ENCODE measurements at places on chromosomes 5 and 9.
A peak's percentile ranks its signal among the peaks of the same experiment; 100 is the strongest.

DNA sequence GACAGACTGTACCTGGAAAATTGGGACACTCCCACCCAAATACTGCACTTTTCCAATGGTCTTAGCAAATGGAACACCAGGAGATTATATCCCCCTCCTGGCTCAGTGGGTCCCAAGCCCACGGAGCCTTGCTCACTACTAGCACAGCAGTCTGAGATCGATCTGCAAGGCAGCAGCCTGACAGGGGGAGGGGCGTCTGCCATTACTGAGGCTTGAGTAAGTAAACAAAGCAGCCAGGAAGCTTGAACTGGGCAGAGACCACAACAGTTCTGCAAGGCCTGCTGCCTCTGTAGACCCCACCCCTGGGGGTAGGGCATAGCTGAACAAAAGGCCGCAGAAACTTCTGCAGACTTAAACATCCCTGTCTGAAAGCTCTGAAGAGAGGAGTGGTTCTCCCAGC is 260.0 kb upstream of the ST8SIA4 start:
- no peak for DNase-seq

DNA sequence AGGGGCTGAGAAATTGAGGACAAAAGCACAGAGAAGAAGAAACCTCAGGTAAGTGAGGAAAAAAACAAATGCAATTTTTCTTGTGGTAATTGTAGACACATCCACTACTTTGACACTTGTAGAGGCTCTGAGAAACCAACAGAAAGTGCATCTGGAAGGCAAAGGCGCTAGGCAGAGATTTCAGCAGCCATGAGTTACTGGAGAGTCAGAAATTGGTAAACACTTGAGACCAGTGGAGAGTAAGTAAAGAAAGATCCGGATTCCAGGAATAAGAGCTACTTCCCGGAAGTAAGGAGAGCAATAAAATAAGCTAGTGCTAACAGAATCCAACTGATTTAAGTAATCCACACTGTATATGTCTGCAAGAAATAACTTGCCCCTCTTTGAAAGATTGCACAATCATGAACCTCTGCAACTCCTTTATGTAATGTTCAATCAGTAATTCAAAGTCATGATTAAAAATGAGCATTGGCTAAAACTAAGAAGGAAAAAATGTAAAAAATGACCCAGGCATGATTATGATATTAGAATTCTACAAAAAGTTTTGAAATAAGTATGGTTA is 382.1 kb downstream of the CDH18 start:
- no peak for DNase-seq

DNA sequence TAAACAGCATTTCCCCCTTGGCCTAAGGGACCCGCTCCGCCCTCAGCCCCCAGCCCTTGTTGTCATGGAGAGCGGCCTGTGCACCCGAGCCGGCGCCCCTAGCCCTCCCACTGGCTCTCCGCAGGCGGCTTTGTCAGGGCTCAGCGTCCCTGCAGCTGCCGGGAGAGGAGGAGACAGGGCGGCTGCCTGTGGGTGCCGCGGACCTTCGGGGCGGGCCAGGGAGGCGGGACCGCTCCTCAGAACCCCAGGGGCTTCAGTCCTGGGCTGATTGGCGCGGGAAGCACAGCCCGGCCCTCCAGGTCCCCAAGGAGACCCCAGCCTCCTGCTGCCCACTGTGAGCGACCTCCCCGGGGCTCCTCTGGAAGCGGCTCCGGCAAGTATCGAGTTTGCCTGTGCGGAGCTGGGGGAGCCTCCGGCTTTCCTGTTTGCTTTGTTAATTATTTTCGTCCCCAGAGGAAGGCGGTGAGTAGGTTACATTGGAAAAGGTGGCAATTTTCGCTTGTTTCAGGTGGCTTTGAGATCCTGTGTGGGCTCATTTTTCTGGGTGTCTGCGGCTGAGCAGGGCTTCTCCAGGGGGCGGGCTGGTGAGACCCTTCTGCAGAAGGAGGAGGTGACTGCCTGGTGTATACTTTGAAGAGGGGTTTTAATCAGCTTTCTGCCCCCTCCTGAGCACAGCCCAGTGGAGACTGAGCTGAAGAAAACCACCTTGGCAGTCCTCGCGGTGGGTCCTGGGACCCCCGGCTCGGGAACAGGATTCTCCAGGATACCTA is at the start of gene FGD3:
FGD3 (plus strand) TSS at position 256 of the 770 bp plus-strand sequence. CDS start 28,734 bp downstream, outside the sequence.
- peak; percentile 66 for DNase-seq

DNA sequence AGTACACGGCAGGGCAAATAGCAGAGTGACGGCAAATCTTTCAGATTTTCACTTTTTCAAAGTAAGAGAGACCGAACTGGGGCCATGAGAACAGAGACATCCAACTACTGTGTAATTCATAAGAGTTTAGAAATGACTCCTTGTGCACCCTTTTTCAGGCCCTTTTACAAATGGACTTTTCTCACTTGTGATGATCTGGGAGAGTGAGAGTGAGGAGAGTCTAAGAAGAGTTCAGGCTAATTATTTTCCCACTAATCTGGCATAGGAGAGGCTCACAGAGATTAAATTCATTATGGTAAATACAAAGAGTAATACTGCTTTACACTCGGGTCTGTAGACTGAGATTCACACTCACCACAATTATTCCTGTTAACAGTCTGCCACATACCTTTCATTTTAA is 880 bp upstream of the CCNG1 start:
- no peak for DNase-seq

- DNase-seq = no peak
These were observed 117.4 kb upstream of the PANK3 start for GRCh38 chr5:168696611-168697010.

GRCh38 chr5:159697530-159697929 is 218.8 kb upstream of the ADRA1B start:
- DNase-seq = no peak

GRCh38 chr5:66889524-66889923 is 293.3 kb downstream of the MAST4 start:
- no peak for DNase-seq

DNA sequence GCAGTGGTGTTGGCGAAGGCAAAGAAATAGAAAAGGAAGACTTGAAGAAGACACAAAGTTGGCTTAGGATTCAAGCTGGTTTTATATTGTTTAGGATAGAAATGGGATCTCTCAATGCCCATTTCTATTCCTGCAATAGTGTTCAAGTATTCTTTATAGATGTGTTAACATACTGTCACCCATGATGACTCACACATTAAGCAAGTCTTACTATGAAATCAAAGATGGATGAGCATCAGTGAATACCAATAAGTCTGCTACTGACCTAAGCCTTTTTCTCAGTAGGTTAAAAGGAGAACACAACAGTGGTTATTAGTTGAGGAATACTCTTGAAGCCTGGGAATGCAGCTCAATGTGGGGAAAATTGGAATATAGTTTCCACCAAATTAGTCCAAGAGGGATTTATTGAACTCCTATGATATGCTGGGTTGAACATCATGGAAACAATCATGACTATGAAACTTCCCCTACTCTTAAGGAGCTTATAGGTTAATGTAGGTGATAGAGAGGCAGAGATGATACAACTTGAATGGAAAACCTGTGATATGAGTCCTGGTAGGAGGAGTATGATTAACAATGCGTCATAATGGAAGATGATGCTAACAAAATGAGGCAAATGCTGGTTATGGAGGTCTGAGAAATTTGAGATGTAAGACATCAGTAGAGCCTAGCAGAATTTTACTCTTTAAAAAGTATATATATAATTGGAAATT is 417.1 kb upstream of the DAP start:
- no peak for DNase-seq

- DNase-seq = no peak
These were observed 168.8 kb downstream of the GAPVD1 start for GRCh38 chr9:125430161-125431011.

GRCh38 chr9:118670011-118670953 is 699.0 kb downstream of the BRINP1 start:
- no peak for DNase-seq

DNA sequence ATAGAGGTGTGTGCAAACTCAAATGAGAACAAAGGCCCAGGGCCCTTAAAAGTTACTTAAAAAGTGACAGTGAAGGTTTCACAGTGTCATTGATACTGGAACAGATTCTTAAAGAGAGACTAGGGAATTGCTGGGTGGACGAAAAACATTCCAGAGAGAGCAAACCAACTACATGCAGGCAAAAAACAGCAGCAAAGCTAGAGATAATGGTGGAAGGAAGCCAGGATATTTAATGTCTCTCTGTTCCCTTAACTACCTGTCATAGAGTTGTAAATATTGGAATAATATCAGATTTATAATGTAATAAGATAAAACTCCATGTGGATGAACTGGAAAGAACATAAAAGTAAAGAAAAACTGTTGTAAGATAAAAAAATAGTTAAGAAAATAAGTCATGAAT is 508.6 kb downstream of the TAF11L14 start:
- no peak for DNase-seq

DNA sequence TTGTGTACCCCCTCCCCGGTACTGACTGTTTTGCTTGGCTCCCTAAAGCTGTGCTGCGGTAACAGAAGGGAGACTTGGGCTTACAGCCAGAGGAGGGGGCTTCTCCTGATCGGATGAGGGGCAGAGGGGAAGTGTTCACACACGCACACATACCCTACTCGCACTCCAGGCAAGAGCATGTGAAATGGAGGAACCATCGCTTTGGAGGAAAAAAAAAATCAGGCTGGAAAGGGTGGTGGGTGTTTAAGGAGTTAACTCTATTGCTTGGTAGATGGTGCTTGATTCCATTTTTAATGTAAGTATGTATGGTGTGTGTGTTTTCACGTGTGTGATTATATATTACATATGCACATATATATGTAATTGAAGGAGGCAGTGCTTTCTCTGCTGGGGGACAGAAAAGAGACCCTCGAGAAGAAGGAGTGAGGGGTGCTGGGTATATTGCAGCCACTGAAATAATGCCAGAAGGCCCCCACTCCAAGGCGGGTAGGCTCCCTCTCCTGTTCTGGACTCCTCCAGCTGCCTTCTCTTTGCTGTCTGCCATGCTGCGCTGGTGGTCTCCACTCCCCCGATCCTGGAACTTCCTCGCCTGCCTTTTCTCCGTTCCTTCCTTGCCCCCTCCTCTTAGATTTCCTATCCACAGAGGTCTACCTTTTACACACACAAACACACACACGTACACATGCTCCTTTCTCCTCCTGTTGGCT is 721 bp downstream of the GRIA1 start:
- no peak for DNase-seq

DNA sequence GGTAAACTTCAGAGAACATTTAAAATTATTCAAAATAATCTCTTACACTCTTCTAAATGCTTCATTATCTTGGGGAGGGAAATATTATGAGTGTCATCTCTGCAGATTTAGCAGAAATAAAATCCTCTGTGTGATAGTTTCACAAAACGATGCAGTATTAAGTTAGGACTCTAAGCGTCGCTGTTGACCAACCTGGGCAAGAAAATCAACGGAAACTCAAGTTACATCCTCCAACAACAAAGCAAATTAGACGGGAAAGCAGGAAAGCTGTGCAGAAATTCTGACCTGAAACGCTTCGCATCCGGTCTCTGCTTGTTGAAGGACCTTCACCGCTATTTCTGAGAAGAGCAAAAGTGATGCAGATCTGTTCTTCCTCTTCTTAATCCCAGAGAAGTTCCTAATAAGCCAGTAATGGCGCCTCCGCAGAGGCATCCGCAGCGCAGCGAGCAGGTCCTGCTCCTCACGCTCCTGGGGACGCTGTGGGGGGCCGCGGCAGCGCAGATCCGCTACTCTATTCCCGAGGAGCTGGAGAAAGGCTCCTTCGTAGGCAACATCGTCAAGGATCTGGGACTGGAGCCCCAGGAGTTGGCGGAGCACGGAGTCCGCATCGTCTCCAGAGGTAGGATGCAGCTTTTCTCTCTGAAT is at the start of gene PCDHGA6:
PCDHGA6 (plus strand) TSS at position 219 of the 645 bp plus-strand sequence; CDS start at position 412, 193 bp downstream.
- DNase-seq = no peak

GRCh38 chr5:15695215-15695731 is 195.3 kb downstream of the FBXL7 start:
- no peak for DNase-seq

DNA sequence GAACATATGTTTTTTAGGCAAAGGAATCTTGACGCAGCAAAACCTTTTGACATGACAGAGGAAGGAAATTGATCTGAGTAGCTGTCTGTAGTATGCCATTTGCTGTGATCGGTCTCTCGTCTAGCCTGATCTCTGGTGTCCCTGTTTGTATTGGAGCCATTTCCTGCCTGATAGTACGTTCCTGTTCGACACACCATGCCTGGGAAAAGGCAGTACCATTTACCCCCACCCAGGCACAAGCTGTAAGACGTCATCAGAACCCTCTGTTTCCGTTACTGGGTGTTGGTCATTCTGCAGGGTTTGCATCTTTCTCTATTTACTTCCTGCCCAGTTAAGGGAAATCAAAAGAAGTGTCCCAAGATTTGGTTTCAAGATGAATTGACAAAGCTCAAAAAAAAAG is 129.7 kb downstream of the CEMIP2 start:
- peak; percentile 5 for DNase-seq

- no peak for DNase-seq
These were observed 13.1 kb upstream of the FOXI1 start for GRCh38 chr5:170092455-170093101.

DNA sequence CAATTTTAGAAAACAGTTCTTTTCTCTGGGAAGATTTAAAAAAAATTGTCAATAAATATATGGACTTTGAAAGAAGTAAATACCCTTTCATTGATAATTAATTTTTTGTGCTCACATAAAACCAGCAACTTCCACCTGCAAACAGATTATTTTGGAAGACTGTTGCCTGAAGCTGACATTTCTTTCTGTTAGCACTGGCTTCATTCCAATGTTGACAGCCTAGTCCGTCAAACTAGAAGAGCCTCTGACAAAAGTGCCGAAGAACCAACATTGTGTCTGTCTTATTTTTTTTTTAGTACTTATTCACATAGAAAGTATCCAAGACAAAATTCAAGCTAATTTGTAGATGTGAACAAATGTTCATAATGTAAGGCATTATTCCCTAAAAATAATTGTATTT is 108.6 kb upstream of the TMEM161B start:
- DNase-seq = no peak

GRCh38 chr5:125655156-125655555 is 768.1 kb upstream of the GRAMD2B start:
- no peak for DNase-seq

GRCh38 chr9:108478431-108479332 is 377.1 kb downstream of the ACTL7B start:
- DNase-seq = no peak

- DNase-seq = no peak
These were observed 16.0 kb downstream of the INSYN2B start for GRCh38 chr5:169964246-169964645.

DNA sequence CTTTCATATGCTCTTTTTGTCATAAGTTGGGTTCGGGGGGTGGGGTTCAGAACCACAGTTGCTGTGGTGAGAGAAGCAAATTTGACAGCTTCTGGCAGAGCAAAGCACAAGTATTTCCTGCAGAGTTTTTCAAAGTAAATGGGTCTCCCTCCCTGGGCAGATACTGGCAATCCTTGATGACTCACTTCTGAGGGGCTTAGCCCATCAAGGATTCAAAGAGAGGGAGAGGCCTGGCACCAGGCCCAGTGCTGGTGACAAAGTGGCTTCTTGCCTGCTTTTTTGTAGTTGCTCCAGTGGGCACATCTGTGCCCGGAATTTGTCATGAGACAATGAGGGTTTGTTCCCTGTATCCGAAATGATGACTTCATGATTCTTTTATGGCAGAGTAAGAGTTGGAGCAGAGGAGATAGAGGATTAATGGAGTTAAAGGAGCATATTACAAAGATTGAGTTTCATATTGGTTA is 46.6 kb upstream of the TNC start:
- no peak for DNase-seq

All from stimulated activated CD4-positive, alpha-beta T cell treated with anti-CD3 and anti-CD28 coated beads, Interleukin-15, amount 100 ng/mL, for 24 hours (primary cell).